ENCODE measurements at places on chromosomes 1 and 21.

DNA sequence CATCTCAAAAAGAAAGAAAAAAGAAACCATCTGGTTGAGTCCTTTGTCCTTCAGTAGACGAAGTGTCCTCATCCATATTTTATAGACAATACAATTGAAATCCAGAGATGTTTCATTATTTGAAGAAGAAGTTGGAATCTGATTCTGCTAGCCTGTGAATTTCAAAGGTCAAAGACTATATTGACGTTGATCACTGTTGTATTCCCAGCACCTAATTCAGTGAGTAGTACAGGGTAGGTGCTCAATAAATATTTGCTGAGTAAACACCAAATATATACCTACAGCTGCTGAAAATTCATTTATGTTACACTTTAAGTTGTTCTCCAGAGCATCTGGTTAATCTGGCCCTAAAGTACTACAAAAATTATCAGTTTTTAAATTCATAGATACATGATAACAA is 135.2 kb downstream of the CACNA1E start:
- DNase-seq, result no peak

DNA sequence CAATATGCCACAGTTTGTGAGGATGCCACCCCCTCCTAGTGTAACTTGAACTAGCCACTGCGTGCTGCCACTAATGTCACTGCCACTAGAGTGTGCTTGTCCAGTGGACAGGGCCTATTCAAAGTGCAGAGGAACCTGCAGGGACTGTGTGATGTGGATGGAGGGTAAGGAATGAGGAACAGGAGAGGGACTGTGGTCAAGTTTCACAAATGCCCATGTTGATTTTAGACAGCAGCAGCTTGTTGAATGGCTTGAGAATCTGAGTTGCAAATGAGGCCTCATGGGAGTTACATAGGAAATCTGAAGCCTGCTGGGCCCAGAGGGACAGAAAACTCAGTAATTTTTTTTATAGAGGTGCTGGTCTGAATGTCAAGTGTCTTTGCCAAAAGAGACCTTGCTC is 112.3 kb downstream of the HHAT start:
- no peak for DNase-seq

DNA sequence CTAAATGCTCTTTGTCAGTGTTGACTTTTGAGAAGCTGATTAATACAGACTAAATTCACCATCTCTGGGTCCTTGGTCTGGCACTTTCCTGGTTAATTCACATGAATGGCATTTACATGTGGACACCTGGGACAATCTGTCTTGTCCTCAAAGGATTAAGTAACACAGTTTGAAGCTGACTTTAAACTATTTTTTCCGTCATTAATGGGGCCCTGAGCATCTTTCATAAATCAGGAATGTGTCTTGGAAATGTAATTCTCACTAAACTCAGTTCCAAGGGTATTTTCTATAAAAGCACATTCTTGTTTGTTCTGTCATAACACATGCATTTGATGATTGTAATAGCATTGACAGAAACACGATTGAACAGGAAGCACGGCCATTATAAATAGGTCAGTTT is 26.7 kb upstream of the NBL1 start:
- DNase-seq, result no peak

GRCh38 chr1:241485554-241485992 is 34.0 kb downstream of the FH start:
- no peak for DNase-seq

DNA sequence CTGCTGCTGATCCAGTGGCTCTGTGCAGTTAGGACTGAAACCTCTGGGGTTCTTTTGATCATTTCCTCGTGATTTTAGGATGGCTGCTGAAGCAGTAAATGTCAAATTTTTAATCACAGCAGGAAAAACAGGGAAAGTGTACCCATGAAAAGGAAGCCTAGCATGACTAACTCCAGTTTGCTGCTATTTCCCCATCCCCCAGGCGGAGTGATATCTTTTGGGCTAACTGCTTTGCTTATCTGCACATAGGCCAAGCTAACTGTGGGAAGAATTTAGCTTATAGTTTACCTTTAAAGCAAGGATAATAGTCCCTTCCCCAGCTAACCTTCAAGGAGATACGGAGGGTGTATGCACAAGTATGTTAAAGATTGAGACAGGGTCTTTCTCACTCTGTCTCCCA is 149.8 kb upstream of the TNR start:
- DNase-seq, result no peak

- no peak for DNase-seq
Measured at GRCh38 chr1:214475746-214476145, 75.7 kb downstream of the PTPN14 start.

DNA sequence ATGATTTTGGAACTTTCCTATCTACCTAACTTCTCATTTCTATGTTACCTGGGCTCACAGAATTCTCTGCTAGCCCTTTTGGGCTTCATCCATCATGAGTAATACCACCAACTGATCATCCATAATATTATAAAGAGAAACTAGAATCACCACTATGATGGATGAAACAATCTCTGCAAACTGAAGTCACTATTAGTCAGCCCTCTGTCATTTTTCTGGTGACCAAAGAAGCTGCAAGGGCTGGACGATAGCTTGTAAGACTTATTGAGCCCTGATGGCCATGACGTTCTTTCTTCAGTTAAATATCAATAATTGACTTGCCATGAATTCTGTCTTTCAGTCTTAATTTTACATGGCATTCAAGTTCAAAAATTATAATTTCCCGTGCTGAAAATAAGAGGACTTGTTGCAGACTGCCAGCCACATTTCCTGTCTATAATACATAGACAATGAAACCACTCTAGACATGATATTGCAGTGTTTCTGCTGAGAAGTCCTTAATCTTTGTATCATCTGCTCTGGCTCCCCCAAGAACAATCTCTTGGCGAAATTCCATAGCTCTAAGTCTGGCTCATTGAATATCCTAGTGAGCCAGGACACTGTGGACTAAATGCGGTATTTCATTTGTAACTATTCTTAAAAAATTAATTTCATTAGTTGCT is 655.0 kb upstream of the CAMK1G start:
- DNase-seq, result no peak

DNA sequence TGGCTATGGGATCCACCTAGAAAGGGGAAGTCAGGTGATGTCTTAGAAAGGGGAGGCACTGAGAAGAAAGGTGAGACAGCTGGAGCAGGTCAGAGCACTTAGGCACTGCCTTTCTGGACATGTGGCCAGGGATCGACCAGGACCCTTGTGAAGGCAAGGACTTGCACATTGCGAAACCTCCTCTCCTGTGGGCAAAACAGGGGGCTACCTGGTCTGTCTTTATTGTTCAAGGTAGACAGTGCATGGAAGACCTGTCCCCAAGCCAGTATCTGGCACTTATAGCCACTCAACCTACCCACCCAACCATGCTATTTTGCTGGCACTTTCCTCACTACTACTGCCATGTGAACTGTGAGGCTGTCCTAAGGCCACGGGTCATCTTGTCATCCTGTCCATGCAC is 67.2 kb downstream of the NAV1 start:
- no peak for DNase-seq
